AG08395 (cell line): ENCODE measurements at places on chromosomes 16 and 17.
A peak's percentile ranks its signal among the peaks of the same experiment; 100 is the strongest.

GRCh38 chr17:38554430-38555350, 51.1 kb downstream of the SRCIN1 start:
- DNase-seq, result no peak

DNA sequence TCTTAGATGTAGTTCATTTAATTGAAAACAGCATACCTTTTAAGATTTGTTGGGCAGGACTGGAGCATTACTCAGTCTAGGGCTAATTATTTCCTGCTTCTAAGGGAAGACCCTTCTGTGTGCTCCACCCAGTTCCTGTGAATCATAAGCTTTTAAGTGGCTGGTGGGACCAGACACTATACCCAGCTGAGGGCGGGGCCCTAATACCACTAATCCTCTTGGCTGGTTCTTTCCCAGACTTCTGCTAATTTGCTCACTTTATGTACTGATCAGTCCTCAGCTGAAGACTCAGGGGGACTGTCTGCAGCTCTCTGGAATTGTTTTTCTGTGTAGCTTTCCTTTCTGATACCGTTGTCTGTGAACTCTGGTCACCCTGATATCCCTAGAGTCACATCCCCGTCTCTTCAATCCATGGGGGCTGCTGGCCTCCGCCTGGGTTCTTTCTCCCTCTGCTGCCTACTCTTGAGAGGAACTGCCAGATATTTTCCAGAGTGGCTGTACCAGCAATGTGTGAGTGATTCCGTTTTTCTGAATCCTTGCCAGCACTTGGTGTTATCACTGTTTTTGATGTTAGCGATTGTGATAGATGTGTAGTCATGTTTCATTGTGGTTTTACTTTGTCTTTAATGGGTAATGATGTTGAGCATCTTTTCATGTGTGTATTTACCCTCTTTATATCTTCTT, 35.1 kb downstream of the MFSD11 start:
- DNase-seq, result peak; percentile 86

DNA sequence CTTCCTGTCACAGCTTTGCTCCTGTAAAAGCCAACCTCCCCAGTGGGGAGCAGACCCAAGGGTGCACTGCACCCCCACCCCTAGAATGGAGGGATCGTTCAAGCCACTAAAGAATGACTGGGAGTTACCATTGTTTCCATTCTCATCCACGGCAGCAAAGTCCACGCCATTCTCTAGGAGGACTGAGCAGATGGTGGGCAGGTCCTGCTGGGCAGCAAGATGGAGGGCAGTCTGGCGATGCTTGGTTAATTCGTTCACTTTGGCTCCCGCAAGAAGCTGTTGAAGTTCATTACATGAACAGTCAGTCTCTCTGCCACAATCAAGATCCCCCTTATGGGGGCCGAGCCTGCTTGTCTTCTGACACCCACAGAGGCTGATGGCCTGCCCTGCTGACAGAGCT, 30.8 kb downstream of the CYB5D2 start:
- DNase-seq, result no peak

GRCh38 chr17:66420961-66421371, 118.6 kb downstream of the PRKCA start:
- DNase-seq, result peak; percentile 81

GRCh38 chr16:85041219-85042166, 13.9 kb downstream of the KIAA0513 start:
- DNase-seq, result no peak

- no peak for DNase-seq
These were observed 84.1 kb upstream of the KIFC3 start for GRCh38 chr16:57886427-57886826.

- DNase-seq, result peak; percentile 78
These were observed 34.0 kb upstream of the PRKCA start for GRCh38 chr17:66268247-66268927.

DNA sequence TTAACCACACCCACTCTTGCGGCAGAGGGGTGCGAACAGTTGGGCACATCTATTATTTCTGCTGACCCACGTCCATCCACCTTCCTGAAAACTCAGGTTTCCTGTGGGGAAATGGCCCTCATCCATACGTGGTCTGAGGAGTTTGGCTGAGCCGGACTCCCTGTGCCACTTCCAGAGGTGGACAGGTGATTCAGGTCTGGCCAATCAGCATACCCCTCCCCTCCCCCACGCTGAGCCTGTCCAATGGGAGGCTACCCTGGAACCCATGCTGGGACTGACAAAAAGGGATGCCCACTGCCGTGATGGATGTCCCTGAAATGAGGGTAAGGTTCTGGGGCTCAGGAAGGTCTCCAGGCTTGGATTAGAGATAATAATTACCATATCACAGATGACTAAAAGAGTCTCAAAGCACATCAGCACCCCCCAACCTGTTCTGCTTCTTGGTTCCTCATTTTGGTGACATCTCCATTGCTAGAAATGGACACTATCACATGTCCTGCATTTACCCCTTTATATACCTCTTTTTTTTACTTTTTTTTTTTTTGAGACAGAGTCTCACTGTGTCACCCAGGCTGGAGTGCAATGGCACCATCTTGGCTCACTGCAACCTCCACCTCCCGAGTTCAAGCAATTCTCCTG, 5.3 kb upstream of the MAPK7 start:
- DNase-seq, result no peak
